ENCODE measurements at places on chromosomes 1 and 21.

DNA sequence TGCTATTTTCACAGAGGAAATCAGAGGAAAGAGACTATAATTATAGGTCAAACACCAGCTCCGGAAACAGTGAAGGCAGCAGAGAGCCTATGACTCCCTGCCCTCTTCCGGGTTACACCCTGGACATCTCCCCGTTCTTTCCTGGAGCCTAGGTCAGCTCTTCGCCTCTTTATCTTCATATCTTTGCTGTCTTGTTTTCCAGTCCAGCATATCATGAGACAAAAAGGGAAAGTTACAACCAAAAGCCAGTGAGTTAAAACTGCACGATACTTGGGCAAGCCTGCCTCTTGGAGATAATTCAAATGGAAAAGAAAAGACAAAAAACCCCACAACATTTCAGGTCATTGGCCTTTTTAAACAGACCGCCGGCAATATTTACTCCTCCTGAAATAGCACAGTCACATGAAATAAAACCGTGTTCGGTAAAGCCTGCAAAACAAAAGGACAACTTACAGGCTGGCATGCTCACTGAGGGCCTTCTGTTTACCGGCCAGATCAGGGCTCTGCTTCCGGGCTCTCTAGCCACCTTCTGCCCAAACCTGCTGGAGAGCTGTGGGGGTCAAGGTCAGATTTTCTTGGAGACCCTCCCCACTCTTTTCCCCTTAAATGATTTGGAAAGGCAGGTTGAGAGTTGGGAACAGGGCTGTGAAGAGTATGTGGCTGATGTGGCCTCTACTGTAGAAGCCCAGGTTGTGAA is 42.8 kb upstream of the PPP2R5A start:
- DNase-seq = no peak

DNA sequence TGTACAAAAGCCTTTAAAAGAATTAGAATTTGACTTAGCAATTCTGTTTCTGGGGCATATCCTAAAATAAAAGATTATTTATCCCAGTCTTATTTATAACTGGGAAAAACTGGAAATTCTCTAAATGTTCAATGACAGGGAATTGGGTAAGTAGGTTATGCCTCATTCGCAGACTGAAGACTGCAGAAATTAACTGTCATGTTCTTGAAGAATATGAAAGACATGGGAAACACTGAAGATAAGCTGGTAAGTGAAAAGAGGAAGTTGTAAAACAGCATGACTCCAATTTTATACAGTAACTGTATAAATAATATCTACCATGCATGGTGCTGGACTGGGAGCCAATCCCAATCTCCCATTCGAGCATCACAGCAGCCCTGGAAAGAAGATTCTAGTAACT is 50.6 kb upstream of the SLC2A1 start:
- DNase-seq = no peak

GRCh38 chr1:14516974-14517840 is 81.3 kb upstream of the KAZN start:
- DNase-seq = peak; percentile 75

- DNase-seq = no peak
These were observed 30.4 kb upstream of the SLC30A1 start for GRCh38 chr1:211609120-211610024.

- DNase-seq = no peak
These were observed 53.3 kb downstream of the ERO1B start for GRCh38 chr1:236228411-236228810.

DNA sequence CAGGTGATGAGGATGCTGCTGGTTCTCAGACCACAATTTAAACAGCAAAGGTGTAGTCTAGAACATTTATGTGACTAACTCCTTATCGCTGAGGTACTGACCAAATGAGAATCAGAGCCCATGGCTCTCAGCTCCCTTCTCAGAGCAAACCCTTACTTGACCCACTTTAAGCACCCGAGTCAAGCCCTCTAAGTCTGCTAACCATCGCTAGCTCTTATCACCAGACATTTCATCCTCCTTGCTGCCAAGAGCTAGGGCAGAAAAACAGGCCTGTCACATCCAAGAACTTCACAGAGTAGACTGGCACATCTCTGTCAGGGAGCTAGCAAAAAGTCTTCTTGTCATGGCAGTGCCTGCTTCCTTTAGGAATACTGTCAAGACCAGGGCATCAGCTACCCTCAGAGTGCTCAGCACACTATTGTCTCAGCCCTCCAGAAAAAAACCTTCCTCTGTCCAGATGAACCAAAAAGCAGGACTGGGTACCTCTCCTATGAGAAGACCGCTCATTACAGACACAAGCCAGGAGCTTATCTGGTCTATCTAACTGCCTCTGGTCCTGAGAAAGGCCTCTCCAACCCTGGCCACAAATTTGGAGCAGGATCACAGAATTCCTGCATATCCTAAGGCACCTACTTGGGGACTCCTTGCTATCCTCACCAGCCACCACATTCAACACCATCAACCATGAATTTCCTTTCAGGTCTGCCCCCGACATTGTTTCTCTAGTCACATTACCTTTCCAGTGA is 26.2 kb downstream of the ERI3 start:
- DNase-seq = no peak

- DNase-seq = no peak
These were observed 102.8 kb downstream of the CLIC6 start for GRCh38 chr21:34771512-34772028.

Measured in AG20443 (cell line).